Effector CD4-positive, alpha-beta T cell (primary cell): ENCODE measurements at places on chromosomes 3 and 15.

DNA sequence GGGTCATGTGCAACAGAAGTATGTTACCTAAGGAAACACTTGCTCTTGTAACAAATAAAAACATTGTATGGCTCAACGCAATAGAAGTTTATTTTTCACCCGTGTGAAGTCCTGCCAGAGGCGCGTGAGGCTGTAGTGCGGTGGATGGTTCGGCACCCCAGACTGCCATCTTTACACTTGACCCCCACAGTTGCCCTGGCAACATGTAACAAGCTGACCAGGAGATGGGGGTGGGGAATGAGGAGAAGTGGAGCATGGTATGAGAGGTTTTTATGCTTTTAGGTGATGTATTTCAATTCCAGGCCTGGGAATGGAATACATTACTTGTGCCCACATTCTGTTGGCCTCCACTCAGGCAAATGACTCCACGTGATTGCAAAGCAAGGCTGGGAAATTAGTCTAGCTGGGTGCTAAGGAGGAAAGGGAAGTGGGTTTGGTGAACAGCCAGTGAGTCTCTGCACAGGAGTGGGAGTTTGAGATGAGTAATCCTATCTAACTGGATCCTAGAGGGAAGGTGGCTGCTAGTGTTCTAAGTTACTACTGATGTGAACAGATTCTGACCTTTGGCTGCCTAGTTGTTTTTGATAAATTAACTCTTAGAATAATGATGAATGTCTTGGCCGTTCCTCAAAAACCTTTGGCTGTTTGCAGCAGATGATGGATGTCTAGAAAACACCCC, 33.8 kb upstream of the GREM1 start:
- no peak for DNase-seq

GRCh38 chr3:46835054-46835453, 28.2 kb downstream of the MYL3 start:
- no peak for DNase-seq

DNA sequence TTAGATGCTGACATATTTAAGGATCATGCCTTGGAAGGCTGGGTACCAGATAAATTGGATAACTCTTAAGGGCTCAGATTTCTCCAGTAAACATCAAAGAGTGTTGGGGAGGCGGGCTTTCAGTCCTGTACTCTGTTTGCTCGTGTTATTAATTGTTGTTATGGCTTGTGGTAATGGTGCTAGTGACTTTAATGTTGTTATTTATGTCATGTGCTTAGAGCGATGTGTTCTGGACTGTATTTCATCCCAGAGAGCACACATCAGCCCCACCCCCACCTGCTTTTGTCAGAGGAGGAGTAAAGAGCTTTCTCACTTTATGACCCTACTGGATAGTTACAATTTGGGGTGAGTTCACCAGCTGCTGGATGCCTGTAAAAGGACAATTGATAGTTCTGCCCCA, 386.3 kb downstream of the EPHB1 start:
- DNase-seq: no peak

- DNase-seq: no peak
These were observed 256.9 kb downstream of the UBE2E2 start for GRCh38 chr3:23459889-23460546.

- no peak for DNase-seq
These were observed 63.1 kb downstream of the ADAMTSL3 start for GRCh38 chr15:83717010-83717409.

DNA sequence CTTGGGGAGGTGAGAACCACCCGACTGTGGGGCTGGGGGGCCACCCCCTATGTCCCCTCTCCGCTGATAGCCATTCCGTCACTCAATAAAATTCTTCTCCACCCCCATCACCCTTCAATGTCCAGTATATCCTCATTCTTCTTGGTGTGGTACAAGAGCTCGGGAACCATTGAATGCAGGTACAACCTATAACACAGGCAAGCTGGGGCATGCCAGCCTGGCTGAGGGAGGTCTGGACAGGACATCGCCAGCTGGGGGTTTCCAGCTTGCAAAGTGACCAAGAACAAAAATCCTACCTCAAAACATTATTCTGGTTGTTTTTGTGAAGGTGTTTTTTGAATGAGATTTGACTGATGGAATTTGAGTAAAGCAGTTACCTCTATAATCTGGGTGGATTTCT, 19.6 kb upstream of the BDH1 start:
- no peak for DNase-seq

GRCh38 chr15:101258238-101259144, 6.6 kb upstream of the CHSY1 start:
- peak; percentile 27 for DNase-seq

- no peak for DNase-seq
These were observed 5.1 kb downstream of the ZDHHC23 start for GRCh38 chr3:113952921-113953320.

- DNase-seq: no peak
These were observed 1.3 kb upstream of the CTNNB1 start for GRCh38 chr3:41198046-41198445.
